ENCODE measurements at places on chromosomes 3 and 15.

DNA sequence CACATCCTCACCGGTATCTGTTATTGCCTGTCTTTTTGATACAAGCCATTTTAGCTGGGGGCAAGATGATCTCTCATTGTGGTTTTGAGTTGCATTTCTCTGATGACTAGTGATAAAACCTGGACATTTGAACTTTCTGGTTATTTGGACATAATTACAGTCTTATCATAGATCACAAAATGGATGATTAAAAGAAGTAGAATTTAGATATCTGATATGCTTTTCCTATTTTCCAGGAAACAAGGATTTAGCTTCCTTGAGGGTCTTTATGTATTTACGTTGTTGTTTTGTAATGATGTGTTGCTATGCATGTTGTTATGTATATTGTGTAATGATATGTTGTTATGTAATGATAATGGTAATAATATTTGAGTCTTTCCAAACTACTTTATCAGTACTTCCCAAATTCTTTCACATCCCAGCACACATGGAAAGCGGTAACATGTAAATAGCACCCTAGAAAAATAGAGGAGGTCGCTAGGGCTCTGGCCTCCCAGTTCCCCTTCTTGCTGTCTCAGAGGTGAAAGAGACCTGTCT, 53.8 kb downstream of the GJD2 start:
- DNase-seq, result no peak

- no peak for DNase-seq
Observed at GRCh38 chr3:76700323-76700722, 339.6 kb upstream of the ROBO2 start.

GRCh38 chr15:36877796-36878683, 222.3 kb downstream of the MEIS2 start:
- no peak for DNase-seq

DNA sequence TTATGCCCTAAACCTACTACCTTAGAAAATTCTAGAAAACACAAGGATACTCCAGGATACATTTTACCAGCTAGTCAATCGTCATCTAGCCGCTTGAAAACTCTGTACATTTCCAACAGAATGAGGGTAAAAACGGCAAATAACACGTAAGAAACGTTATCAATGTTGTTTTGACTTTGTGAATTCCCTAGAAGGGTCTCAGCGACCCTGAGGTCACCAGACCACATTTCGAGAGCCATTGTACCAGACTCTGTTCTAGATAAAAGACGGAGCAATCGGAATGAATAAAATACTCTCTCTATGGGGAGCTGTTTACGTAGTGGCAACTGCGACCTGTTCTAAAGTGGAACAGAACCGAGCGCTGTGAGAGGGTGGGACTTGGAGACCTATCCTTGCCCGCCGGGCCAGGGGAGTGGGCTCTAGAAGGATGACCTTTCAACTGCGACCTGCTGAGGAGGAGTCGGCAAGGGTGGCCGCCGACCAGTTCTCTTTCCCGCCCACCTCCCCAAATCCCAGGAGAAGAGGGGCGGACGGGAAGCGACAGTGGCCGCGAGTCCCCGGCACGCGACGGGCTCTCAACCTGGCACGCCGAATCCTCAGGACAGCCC, 778 bp upstream of the AP4E1 start:
- peak; percentile 17 for DNase-seq

GRCh38 chr3:193711964-193712598, 119.1 kb downstream of the OPA1 start:
- no peak for DNase-seq

- peak; percentile 75 for DNase-seq
Observed at GRCh38 chr15:91465696-91466095, 365.6 kb downstream of the SV2B start.

GRCh38 chr3:66638717-66639116, 137.9 kb upstream of the LRIG1 start:
- no peak for DNase-seq

Data from NCI-H187 (cell line).